GM23338 (cell line): ENCODE measurements at places on chromosomes 16 and 17.
A peak's percentile ranks its signal among the peaks of the same experiment; 100 is the strongest.

- no peak for DNase-seq
These were observed 18.7 kb downstream of the TPSG1 start for GRCh38 chr16:1206326-1206725.

- DNase-seq, result no peak
These were observed 1.3 kb downstream of the SLC26A11 start for GRCh38 chr17:80221351-80222105.

DNA sequence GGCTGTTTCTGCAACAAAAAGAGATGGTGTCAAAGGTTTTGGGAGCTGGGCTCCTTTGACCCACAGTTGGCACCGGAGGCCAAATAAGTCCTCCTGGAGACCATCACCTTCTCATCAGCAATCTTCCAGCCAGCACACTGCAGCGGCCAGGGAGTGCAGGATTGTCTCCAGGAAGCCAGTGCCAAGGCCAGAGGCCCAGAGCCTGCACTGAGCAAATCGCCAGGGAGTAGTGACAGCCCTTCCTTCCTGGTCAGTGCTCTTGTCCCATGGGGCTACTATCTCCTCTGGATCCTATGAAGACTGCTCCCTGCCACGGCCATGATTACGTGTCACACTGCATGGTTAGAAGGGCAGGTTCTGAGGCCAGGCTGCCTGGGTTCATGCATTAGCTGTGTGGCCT is 134.3 kb upstream of the CRHR1 start:
- DNase-seq, result no peak

DNA sequence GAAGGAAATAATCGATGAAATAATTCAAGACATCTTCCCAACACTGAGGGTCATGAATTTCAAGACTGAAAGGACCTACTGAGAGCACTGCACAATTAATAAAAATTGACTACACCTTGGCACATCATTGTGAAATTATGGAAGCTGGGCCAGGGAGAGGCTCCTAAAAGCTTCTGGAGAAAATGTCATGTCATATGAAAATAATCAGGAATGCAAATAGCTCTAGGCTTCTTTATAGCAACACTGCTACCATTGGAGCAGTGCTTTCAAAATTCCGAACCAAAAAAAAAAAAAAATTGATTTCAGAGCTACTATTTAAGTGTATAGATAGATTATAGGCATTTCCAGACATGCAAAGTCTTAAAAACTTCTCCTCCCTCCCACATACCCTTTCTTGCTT is 6.4 kb upstream of the ALOX15B start:
- no peak for DNase-seq

DNA sequence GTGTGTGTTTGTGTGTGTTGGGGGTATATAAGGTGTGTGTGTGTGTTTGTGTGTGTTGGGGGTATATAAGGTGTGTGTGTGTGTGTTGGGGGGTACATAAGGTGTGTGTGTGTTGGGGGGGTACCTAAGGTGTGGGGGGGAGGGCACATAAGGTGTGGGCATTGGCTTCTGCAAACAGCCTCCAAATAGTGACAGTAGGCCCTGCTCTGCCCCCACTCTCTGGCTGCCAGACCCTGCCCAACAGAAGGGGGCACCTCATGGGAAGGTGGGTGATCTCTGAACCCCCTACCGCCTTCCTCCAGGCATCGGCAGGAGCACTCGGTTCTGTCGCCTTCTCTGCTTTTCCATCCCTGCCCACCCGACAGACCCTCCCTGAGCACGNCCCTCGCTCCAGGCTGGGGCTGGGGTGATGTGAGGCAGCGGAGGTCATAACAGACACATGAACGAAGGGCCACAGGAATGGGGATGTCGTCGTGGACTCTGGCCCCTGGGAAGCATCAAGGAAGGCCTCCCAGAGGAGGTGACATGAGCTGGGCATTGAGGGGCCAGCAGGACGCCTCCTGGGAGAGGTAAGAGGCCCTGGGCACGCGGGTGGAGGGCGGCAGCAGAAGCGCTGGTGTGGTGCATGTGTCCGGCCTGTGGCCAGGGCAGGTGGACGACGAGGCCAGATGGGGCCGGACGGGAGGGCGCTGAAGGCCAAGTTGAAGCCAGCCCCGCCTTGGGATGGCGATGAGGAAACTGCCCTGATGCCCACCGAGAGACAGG is 136.6 kb upstream of the RPH3AL start:
- DNase-seq, result peak; percentile 54

- no peak for DNase-seq
These were observed 54.9 kb downstream of the IKZF3 start for GRCh38 chr17:39809221-39809620.

- DNase-seq, result peak; percentile 19
These were observed 544.5 kb upstream of the CDH11 start for GRCh38 chr16:65666132-65666941.

DNA sequence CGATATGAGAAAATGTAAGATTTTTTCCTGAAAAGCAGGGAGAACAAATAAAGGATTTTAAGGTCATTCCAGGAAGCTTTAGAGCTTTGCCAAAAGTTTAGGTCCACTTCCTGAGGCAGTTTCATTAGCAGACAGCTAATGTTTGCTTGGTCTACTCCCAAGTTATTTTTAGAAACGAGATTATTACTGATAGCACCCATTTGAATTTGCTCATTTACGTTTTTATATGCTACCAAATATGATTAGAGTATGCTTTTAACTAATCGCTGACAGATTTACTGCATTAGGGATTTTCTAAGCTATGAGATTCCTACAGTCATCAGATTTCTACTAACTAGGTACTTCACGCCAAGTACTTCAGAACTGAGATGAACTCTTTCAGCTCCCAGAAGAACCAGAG is 98.1 kb downstream of the WNT3 start:
- DNase-seq, result no peak

GRCh38 chr17:35127751-35128514 is 6.5 kb downstream of the FNDC8 start:
- DNase-seq, result no peak

DNA sequence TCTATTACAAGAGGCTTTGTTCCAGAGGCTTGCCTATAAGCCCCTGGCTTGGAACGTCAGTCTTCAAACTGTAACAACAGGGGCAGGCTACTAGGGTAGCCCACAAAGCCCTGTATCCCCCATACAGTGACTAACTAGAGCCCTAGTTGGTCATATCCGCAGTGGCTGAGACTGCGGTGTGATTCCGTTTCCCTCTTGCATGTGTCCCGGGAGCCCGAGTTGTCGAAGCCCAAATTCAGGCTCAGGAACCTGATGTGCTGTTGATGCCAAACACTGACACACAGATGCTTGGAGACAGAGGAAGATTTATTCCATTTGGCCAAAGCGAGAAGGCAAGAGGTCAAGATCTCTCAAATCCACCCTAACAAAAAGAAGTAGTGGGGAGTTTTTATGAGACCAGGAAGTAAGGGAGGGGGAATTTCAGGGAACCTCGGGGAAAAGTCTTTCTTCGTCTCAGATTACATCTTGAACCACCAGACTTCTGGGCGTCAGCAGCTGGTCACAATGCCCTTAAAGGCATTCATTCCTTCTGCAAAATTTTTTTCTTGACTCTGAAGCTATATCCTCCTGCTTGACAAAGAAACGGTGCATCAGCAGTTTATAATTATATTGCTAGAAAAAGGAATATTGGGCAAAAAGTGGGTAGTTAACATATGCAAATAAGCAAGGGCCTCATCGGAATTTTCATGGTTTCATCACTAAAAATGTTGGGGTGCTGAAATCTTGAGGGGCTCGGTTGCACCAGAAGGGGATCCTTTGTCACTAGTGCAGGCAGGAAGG is 879 bp downstream of the SLFN5 start:
- peak; percentile 54 for DNase-seq

DNA sequence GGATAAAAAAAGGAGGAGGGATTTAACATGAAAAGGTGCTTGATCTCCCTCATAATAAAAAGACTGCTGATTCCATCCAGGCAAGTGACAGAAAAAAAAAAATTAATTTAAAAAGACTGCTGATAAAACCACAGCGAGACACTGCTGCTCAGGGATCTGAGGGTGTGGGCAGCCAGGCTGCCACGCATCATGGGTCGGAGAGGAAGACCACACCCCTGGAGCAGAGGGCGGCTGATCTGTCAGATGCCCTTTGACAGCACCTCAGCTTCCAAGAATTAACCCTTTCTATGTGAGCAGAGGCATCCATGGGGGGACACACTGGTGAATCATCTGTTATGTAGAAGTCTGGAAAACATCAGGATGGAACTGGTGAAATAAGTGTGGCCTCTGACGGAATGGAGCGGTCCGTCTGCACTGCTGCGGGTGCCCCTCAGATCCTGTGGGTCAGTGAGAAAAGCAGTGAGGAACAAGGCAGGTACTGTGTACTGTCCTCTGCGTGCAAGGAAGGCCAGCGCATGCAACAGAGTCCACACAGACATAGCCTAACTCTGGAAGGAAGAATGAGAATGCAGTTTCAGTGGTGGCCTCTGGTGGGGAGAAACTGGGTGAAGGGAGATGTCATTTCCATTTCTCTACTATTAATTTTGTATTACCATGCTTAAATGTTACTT is 19.8 kb downstream of the MAPT start:
- no peak for DNase-seq

- DNase-seq, result no peak
These were observed 73.3 kb downstream of the XYLT1 start for GRCh38 chr16:17397499-17397891.

- DNase-seq, result peak; percentile 59
These were observed 578 bp downstream of the PGAP6 start for GRCh38 chr16:381012-381788.

DNA sequence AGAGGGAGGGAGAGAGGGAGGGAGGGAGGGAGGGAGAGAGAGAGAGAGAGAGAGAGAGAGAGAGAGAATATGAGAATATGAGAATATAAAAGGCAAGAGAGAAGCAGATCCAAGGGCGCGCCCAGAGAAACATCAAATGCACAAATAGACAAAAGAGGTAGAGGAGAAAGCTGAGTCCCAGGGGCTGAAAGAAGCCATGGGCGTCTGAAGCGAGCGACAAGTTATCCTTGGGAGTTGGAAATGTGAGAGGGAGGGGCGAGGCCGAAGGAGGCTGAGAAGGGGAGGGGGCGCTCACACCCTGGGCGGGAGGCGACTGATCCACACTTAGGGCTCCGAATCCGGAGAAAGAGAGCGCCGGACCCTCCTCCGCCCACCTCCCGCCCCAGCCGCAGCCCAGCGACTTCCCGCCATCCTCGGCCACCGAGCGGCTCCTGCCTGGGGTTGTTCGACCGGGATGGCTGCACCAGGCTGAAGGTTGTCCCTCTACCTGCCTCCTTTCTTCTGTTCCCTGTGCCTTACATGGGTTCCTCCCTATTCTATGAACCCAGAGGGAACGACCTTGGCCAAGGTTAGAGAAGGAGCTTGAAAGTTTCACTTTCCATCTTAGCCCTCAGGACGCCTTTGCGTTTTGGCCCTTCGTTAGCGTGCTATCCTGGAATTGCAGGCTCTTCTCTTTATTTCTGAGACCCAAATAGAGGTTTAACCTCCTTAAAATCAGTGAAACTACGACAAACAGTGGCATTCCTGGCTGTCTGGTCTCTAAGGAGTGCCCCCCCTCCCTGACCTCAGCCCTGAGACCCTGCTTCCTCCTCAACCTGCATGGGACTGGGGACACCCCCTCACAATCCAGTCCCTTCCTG is 21.2 kb upstream of the HOXB9 start:
- DNase-seq, result peak; percentile 80

DNA sequence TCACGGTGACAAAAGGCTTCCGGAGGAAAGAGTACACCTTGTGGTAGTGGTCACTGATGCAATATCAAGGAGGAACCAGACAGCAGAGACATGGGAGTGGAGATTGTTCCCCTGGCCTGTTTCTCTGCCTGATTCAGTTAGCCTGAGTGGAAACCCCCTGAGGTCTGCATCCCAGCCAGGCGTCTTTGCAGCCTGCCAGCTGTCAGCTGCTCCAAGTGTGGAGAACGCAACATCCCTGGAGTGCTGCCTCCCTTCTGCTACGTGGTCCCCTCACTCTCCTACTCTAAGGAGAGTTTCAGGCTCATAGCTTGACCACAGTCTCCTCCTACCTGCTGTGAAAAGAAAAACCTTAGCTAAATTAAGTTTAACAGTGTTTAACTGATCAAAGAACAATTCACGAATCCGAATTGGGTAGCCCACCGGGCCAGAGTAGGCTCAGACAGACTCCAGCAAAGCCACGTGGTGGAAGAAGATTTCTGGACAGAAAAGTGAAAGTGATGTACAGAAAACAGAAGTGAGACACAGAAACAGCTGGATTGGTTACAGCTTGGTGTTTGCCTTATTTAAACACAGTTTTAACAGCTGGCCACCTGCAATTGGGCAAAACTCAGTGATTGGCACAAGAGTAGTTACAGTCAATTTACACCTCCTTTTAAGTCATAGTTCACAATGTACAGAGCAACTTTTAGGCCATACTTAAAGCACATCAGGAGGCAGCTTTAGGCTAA is 188.6 kb downstream of the DNAH9 start:
- DNase-seq, result no peak

- no peak for DNase-seq
These were observed 68.3 kb downstream of the GTF3C1 start for GRCh38 chr16:27481282-27481934.
